ENCODE measurements at places on chromosomes 16 and 17.
A peak's percentile ranks its signal among the peaks of the same experiment; 100 is the strongest.

DNA sequence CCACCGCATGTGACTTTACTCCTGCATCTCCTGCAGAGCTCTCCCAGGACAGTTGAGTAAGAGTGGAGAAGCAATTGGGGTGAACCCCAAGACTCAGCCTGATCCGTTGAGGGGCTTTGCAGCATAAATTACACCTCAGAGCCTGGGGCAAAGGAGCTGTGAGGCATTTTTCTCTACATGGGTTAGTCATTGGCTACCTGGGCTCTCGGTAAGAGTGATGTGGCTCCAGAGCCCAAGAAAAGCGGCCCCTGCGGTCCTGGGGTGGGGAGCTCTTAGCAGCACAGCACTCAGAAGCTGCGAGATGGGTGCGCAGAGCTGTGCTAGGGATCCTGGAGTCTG, 40.4 kb upstream of the C16orf78 start:
- DNase-seq, result no peak

- no peak for DNase-seq
Observed at GRCh38 chr17:9854255-9854654, 28.5 kb downstream of the GLP2R start.

GRCh38 chr16:64295466-64295865, 826.4 kb downstream of the CDH11 start:
- DNase-seq, result no peak

DNA sequence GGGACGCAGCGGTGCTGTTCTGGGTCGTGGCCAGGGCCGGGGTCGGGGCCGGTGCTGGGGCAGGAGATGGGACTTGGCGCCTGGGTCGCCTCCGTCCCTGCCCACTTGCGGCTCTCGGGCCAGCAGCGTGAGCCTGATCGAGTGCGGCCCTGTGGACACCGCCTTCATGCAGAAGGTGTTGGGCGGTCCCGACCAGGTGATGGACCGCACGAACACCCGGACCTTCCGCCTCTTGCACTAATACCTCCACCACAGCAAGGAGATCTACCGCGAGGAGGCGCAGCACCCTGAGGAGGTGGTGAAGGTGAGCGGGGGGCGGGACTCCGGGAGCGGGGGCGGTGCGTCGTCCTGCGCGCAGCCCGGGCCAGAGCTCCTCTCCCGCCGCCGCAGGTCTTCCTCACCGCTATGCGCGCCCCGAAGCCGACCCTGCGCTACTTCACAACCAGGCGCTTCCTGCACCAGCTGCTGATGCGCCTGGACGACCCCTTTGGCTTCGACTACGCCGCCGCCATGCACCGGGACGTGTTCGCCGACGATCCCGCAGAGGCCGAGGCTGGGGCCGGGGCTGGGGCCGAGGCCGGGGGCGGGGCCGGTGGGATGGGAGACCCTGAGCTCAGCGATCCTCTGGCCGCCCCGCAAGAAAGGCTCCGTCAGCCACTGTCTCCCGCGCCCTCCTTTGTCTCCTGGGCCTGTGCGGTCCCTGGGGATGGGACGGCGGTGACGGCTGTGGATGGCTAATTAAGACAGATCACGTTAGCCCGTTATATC, 4.5 kb upstream of the HSD17B1 start:
- peak; percentile 73 for DNase-seq

DNA sequence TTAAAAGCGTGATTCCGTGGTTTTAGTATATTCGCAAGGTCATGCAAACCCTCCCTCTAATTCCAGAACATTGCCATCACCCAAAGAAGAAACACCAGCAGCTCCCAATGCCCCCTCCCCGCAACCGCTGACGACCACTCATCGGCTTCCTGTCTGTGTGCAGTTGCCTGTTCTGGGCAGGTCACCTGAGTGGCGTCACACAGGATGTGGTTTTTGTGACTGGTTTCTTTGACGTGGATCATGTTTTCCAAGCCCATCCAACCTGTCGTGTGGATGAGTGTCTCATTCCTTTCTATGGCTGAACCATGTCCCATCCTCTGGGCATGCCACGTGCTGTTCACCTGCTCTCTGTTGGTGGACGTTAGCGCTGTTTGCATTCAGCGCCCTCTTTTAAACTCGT, 8.2 kb upstream of the ATP2C2 start:
- DNase-seq, result no peak

GRCh38 chr16:19639986-19640421, 78.0 kb downstream of the KNOP1 start:
- DNase-seq, result no peak

- no peak for DNase-seq
Observed at GRCh38 chr17:38796451-38797157, 2.8 kb downstream of the PIP4K2B start.

GRCh38 chr17:20095336-20096080, 86.3 kb downstream of the SPECC1 start:
- DNase-seq, result peak; percentile 85

DNA sequence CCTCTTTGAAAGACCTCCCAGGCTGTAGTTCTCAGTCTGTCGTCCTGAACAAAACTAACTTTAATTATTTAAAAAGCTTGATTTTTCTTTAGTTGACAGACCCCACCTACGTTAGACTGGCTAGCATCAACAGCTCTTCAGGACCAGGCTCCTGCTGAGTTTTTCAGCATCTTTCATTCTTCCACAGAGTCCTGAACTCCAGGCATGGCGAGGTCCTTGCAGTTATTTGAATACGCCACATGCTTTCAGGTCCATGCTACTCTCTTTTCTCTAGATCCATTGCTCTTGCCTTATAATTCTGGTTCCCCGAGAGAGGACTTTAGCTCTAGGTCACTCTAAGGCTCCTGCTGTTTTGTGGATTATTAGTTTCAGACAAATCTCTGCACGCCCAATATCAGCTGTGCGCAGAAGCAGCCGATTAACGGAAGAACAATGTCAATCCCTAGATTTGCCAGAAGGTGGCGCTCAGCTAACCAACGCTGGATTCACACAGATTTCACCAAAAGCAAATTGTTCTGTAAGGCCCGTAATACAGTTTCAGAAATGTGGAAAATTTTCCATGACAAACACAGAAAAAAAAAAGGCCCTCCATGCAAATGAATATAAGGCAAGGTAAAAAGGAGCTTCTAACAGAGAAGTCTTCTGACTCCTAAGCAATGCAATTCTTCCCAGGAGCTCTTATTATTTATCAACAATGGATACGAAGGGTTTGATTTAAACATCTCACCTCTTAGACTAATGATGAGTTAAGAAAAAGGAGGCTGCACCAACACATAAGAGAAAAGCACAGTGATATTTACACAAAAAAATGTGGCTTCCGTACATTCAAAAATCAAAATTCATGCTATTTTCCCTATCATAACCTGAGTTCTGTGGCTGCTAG, 33.5 kb upstream of the BCO1 start:
- no peak for DNase-seq

- no peak for DNase-seq
Observed at GRCh38 chr17:67026341-67026740, 18.0 kb upstream of the CACNG1 start.
